C1 segment of cervical spinal cord (tissue), 14 donors: ENCODE measurements at places on chromosomes 11 and 22.

- DNase-seq, result no peak
Observed at GRCh38 chr11:26632691-26633159, 60.7 kb upstream of the MUC15 start.

GRCh38 chr11:921921-922678 lies 3.6 kb upstream of the AP2A2 start:
- no peak for DNase-seq

GRCh38 chr11:24226606-24227005 lies 270.2 kb upstream of the LUZP2 start:
- no peak for DNase-seq

GRCh38 chr11:118819334-118820024 lies 28.5 kb upstream of the DDX6 start:
- no peak for DNase-seq

- DNase-seq, result no peak
Observed at GRCh38 chr11:12287374-12288211, 89.8 kb upstream of the PARVA start.

- no peak for DNase-seq
Observed at GRCh38 chr11:47477323-47477722, 28.4 kb upstream of the RAPSN start.

- no peak for DNase-seq
Observed at GRCh38 chr22:33247758-33248157, 189.6 kb upstream of the SYN3 start.

DNA sequence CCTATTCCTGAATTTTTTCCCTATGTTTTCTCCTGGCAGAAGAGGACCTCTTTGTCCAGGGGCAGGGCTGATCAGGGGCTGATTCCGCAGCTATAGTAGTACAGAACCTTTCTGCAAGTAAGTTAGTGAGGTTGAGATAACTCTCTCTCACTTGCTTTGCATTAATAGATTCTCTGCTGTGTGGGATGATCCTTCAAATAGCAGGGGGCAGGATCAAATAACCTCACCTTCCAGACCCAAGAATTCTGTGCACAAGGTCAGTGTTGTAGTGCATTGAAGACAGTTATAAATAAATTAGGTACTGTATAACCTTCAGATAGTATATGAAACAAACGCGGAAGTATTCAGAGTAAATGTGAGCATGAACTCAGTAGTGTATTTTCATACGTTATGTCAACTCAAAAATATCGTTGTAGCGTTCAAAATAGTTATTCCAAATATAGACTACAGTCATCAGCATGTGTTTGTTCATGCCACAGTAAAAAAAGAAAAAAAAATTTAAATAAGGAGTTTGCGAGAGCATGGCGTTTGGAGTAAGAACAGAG lies 278 bp downstream of the MMP26 start:
- no peak for DNase-seq

GRCh38 chr11:132496341-132496740 lies 1036.0 kb downstream of the OPCML start:
- DNase-seq, result no peak

- DNase-seq, result no peak
Observed at GRCh38 chr22:33328789-33329296, 270.7 kb upstream of the SYN3 start.

DNA sequence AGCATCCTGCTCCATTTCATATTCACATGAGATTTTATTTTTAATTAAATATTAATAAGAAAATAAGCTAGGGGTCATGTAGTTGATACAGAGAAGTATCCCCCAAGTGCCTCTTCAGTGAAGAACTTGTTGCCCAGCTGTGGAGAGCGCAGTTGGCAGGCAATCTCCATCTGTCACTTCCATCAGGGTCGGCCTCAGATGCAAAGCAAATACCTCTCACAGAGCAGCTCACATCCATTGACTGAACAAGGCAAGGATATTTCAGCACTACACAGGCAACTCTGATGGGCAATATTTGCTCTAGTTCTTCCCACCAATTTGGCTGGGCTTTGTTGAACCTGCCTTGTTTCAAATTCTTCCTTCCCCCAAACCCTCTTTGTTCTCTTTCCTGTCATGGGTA lies 129.4 kb downstream of the NOX4 start:
- no peak for DNase-seq
